NCI-H1417 (cell line): ENCODE measurements at places on chromosomes 1 and 21.

GRCh38 chr1:187960125-187960638 lies 1131.4 kb downstream of the PLA2G4A start:
- no peak for DNase-seq

- no peak for DNase-seq
Observed at GRCh38 chr21:39137248-39138178, 45.7 kb downstream of the PSMG1 start.

DNA sequence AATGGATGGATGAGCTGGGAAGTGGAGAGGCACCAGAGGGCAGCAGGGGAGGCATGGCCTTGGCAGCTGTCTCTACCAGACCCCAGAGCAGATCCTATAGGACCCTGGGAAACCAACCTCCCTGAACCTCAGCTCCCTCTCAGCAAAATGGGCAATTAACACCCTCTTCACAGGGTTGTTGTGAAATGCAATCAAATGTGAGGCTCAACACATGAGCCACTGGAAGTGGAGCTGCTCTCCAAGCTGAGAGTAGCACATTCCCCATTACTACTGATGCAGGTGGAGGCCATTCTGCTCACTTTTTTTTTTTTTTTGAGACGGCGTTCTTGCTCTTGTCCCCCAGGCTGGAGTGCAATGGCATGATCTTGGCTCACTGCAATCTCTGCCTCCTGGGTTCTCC lies 6.5 kb upstream of the SYNC start:
- DNase-seq = peak; percentile 57

DNA sequence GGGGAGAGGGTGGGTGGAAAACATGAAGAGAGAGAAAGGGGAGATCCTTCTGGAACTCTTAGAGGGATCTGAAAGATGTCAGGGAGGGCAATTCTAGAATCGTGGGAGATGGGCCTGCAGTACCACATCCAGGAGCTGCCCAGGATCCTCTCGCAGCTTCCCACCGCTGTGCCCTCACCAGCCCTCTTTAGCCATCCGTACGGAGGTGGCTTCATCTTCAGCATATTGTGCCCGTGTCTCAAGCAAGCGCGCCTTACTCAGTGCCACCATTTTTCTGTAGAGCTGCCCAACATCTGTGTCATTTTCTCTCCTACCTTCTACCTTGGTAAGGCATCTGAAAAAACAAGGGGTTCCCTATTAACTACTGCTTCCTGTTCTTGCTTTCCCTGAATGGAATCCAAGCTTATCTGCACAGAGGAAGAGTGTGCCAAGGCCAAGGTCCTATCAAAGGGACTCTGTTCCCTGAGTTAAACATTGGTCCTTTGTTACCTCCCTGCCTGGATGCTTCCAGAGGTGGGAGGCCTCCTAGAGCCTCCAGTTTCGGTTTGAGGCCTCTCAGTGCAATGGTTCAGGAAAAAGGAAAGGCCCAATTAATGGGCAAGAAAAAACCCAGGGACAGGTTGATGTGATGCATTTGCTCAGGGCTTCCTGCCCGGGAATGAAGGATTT lies 23.2 kb downstream of the C1orf116 start:
- no peak for DNase-seq

DNA sequence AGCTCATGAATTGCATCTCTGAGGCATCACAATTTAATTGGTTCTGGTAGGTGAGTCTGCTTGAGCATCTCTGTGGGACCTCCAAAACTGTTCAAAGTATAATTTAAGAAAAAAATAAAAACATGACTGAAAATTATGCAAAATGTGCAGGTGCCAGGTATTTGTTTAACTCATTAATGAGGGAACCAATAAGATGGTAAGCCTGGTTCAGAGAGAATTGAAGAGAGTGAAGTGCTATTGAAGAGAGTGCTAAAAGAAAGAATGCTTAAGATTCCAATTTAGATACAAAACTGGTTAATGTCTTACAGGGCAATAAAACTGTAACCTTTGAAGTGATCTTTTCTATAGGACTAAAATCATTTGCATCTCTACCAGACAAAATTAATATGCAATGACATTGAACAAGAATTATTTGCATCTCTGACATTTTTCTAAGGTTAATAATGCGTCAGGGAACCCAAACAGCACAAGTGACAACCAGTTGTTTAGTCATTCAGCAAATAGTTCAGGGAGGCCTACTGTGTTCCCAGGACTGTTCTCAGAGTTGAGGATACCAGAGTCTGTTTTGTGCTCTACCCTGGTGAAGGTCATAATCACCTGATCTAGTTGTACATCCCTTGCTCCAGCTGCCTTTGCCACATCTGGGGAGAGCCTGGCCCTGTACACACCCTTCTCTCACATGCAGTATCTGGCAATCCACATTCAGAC lies 183.5 kb downstream of the PATJ start:
- no peak for DNase-seq

DNA sequence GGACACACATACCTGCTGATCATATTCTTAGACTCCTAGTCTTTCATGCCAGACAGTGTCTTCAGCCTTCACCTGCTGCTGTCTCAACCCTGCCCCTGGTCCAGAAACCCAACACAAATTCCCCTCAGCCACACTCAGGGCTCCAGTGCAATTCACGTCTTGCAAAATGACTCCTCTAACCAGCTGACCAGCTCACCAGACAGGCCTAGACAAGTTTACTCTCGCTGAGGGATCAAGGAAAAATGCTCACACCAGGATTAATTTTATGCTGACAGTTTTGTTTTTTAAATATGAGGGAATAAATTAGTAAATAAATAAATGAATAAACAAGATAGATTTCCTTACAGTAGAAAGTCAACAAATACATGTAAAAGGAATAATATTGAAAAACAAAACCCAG lies 28.5 kb downstream of the CCDC185 start:
- DNase-seq = no peak

- DNase-seq = no peak
Observed at GRCh38 chr21:34072145-34073031, 990 bp upstream of the MRPS6 start.

- no peak for DNase-seq
Observed at GRCh38 chr1:56576880-56577405, 2.4 kb downstream of the PLPP3 start.

DNA sequence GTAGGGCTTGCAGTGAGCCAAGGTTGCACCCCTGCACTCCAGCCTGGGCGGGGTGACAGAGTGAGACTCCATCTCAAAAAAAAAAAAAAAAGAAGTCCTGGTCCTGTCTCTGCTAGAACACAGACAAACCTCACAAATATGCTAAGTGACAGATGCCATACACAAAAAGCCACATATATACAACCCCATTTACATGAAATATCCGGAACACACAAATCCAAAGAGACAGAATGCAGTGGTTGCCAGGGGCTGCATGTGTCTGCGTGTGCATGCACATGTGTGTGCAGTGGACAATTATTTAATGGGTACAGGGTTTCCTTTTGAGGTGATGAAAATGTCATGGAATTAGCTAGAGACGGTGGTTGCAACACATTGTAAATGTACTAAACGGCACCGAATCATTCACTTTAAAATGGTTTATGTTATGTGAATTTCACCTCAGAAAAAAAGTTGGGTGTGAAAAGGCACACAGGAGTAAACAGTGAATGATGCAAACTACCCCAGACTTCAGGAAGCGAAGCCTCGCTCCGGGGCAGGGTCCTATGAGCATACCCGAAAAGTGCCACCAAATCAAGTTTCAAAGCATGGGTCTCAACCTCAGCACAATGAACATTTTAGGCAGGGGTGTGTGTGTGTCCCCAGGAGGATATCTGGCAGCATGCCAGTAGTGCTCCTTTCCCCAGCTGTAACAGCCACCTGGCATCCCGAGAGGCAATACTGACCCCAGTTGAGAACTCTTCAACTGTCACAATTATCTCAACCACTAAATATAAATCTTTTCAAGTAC lies 48.3 kb downstream of the GNB1 start:
- peak; percentile 41 for DNase-seq

GRCh38 chr1:73868810-73869336 lies 329.1 kb downstream of the LRRIQ3 start:
- peak; percentile 25 for DNase-seq

DNA sequence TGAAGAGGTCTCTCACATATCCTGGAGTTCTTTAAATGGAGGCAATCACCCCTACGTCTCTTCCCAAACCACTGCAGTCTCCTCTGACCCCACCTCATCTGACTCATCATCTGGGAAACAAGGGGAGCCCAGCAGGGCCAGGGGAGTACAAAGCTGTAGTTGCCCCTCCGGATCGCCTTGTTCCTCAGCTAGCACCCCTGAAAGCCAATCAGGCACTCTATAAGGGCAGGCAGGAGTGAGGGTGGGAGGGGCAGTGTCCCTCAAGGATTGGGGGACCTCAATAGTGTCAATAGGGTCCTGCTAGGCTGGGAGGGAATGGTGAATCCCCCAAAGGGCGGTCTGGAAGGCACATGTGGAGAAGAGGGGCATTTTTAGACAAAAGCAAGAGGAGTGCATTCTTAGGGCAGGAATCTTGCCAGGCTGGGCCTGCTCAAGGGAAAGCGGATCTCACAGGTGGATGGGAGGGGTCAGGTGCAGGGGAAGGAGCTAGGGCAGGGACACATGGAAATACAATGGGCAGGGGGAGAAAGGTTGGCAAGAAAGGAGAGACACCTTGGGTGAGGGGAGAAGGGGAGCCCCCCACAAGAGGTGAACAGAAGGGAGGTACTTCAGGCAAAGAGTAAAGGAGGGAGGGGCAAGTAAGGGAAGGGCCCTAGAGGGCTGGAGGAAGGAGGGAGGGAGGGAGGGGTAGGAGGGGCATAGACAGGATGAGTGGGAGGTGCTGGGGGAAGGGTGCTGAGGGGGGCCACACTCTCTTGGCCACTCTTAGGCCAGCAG lies 5.8 kb downstream of the SHISA4 start:
- DNase-seq = no peak

DNA sequence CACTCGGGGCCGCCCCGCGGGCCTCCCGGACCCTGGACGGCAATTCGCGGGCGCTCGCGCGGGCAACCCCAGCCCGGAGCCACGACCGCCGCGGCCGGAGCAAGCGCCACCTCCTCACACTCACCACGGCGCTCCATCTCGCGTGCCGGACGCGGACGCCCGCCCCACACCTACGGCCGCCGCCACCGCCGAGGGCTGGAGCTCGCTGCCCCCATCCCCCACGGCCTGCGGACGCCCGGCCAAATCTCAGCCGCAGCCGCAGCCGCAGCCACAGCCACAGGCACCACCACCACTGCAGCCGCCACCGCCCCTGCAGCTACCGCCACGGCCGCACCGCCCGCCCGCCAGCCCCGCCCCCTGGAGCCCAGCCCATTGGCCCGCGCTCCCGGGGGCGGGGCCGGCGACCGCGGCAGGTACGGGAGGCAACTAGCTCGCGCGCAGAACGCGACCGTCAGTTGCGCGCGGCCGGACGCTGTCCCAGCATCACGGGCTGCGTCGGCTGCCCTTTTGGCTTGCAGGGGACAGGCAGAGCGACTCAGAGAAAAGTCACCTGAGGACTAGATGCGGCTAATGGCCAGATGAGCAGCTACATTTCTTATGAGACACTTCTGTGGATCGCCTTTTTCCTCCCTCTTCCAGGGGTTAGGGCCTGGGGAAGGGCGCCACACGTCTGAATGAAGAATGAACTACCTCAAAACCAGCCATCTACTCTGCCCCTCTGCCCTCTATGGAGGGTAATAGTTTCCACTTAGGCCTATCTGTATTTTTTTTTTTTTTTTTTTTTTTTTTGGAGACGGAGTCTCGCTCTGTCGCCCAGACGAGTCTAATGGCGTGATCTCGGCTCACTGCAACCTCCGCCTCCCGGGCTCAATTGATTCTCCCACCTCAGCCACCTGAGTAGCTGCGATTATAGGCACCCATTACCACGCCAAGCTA lies at the start of gene ARHGAP29:
ARHGAP29 (minus strand) TSS at position 294 of the 936 bp plus-strand sequence. CDS start 5,973 bp downstream, outside the sequence.
- peak; percentile 90 for DNase-seq

- DNase-seq = no peak
Observed at GRCh38 chr1:83810144-83810543, 188.8 kb downstream of the TTLL7 start.

GRCh38 chr1:38585460-38585859 lies 274.1 kb downstream of the RRAGC start:
- no peak for DNase-seq

DNA sequence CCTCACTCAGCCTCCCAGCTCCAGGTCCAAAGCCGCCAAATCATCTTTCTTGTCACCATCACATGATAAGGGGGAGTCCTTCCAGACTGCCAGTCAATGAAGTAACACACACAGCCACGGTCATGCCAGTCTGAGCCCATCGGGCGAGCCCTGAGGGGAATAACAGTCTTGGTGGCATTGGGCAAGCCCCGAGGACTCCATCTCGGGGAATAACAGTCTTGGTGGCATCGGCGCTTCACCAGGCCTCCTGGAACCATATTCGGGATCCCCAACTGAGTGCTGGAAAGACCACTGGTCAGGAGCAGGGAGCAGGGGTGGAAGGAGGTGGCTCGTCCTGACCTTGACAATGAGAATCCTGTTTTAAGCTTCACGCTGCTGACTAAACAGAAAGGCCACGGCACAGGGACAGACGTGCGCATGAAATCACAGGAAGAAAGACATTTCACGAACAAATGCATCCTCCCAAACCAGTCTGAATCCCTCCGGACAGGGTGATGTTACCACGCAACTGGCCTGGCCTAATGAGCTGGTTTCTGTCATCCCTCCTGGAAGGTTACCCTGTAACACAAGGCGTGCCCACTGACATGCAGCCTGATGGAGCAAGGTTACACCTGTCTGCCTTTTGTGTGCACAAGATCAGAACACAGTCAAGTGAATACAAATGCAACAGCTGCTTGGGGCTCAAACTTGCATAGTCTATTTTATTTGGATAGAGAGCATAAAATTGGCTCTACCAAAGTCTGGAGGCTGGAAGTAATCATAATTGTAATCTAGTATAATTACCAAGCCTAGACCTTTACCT lies 517.4 kb downstream of the KIF26B start:
- DNase-seq = peak; percentile 56

- DNase-seq = no peak
Observed at GRCh38 chr1:22983944-22984343, 11.3 kb upstream of the LACTBL1 start.

DNA sequence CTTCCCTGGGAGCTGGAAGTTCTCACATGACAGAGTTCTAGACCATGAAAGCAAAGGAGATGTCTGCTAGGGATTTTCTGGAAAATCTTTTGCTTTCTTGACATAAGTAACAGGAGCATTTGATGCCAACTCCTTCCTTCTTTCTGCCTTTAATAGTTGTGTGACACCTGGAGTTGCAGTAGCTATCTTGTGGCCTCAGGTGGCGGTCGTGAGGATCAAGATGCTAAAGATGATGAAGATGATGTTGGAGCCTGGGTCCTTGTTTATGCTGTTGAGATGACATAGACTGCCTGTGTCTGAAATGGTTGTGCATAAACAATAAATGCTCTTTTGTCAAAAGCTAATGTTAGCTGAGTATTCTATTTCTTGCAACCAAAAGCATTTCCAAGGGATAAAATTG lies 32.7 kb upstream of the KIRREL1 start:
- DNase-seq = no peak
